Stimulated activated CD8-positive, alpha-beta memory T cell treated with anti-CD3 and anti-CD28 coated beads, Interleukin-2, amount 100 ng/mL, for 1 hour (primary cell): ENCODE measurements at places on chromosomes 7 and 10.

DNA sequence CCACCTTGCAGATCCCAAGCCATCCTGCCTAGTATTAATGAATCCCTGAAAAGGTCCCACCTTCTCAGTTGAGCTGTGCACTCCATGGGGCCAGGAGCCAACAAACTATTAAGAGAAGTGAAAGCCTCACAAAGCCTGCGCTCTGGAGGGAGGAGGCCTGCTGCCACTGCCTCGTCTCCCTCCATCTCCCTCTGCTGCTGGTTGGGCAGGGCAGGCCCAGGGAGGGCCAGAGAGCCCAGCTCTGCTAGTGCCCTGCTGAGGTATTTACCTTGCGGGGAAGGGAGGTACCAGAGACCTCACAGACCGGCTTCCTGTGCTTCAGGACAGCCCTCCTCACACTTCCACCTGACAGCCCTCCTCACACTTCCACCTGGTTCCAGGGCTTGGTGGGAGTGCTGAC lies 171.5 kb downstream of the SH3PXD2A start:
- DNase-seq, result no peak

- DNase-seq, result no peak
Observed at GRCh38 chr10:61016630-61017029, 72.6 kb upstream of the RHOBTB1 start.

GRCh38 chr7:31121601-31122000 lies 69.5 kb downstream of the ADCYAP1R1 start:
- no peak for DNase-seq

DNA sequence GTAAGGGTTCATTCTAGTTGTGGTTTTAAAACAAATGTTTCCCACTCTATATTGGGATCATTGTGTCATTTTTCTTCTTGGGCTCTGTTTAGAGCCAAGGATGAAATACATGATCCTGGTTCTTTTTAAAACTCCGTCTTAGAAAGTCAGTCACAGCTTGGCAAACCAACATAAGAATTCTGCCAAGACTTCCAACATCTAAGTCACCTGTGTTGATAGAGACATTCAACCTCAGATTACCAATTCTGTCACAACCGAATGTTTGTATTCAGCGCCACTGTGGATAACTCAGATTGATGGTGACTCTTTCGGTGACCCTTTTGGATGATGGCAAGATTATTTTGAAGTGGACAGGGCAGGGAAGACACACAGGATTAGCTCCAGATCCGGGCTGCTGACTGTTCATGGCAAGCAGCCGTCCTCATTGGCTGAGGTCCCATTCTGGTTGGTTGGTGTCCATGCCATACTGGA lies 255.4 kb downstream of the ARHGAP21 start:
- no peak for DNase-seq
